Foreskin keratinocyte (primary cell): ENCODE measurements at places on chromosomes 2 and 18. TPM values are rescaled to one million over a fixed set of nuclear protein-coding genes. Genes with fewer than 3 reads are reported as not detected.

PDCD1 gene
- total RNA-seq, result not detected in 2 replicates

HOXD13 gene
- total RNA-seq, result not detected in 2 replicates

SP5 gene
- 0.07 TPM in 1 of 2 replicates, not detected in the other for total RNA-seq

ABCB11 gene
- not detected in 2 replicates for total RNA-seq

SMARCAL1 gene
- 18.5 and 20.4 TPM in 2 replicates for total RNA-seq

CFAP53 gene
- 0.34 and 0.46 TPM in 2 replicates for total RNA-seq

KIF5C gene
- 0.07 and 0.11 TPM in 2 replicates for total RNA-seq

IL1F10 gene
- not detected in 2 replicates for total RNA-seq

ARHGEF4 gene
- 22.5 and 22.9 TPM in 2 replicates for total RNA-seq

C2orf66 gene
- 0.14 TPM in 2 replicates for total RNA-seq

PRKAG3 gene
- total RNA-seq, result not detected in 2 replicates

CCDC85A gene
- total RNA-seq, result 0.03 and 0.04 TPM in 2 replicates

IL37 gene
- 0.21 and 0.44 TPM in 2 replicates for total RNA-seq

GDF7 gene
- total RNA-seq, result not detected in 2 replicates

TMEM17 gene
- total RNA-seq, result 2.3 and 2.5 TPM in 2 replicates
